ENCODE measurements at places on chromosomes 7 and 10.
A peak's percentile ranks its signal among the peaks of the same experiment; 100 is the strongest.

- peak; percentile 40 for DNase-seq
These were observed 56.3 kb upstream of the BMPER start for GRCh38 chr7:33849004-33849403.

GRCh38 chr10:95445837-95446486 is 115.2 kb downstream of the SORBS1 start:
- peak; percentile 84 for DNase-seq

DNA sequence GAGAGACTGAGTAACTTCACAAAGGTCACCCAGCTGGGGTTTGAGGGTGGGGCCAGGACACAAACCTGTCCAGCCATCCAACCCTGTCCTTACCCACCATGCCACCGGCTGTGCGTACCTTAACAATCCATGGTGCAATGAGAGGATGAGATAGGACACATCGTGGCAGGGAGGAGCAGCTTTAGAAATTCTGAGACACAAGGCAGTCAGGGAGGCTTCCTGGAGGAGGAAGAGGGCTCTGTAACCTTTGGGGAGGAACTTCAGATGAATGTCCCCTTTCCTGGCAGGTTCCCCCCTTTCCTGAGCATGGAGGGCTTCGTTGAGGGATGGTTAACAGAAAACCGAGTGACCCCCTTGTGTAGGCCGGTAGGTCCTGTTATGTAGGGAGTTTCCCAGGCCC is 35.6 kb upstream of the SLC29A3 start:
- DNase-seq: no peak

DNA sequence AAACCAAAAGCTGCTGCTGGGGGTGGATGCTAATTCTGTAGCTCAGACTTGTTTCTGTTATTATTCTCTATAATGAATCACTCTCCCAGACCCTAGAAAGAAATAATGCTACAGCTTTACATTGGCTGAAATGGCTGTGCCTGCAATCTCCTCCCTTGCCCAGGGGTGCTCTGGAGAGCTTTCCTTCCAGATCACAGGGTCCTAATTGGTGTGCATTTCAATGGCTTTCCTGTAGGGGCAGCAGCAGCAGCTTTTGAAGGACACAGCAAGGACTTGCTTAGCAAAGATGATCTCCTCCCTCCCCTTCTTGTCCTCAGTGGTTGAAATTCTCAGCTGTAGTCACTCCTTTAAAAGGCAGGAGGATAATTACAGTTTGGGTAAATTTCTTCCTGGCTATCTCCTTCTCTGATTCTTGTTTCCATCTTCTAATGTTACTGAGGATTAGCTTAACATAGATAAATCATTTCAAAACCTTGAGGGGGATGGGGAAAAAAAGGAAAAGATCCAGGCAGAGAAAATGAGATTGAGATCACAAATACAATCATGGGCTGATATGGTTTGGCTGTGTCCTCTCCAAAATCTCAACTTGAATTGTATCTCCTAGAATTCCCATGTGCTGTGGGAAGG is 120.2 kb upstream of the CTTNBP2 start:
- DNase-seq: peak; percentile 7

DNA sequence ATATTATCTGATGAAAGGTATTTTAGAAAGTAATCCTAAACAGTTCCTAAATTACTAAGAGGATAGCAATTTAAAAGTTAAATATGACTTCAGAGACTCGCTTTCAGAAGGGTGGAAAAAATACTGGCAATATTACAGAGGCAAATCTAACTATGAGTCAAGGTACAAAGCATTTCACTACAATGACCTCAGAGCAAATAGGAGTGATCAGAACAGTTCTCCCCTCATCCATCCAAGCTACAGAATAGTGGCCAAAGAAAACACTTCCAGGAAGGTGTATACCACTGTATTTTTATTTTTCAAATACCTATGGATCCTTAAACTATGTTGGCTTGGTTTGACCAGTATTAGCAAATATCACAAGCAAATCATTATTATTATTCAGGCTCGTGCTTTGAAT is 112.8 kb upstream of the ODAD2 start:
- DNase-seq: peak; percentile 15

GRCh38 chr10:47339759-47340607 is 8.2 kb upstream of the RBP3 start:
- DNase-seq: no peak

- no peak for DNase-seq
These were observed 8.9 kb downstream of the SFTPD start for GRCh38 chr10:79939969-79940368.

DNA sequence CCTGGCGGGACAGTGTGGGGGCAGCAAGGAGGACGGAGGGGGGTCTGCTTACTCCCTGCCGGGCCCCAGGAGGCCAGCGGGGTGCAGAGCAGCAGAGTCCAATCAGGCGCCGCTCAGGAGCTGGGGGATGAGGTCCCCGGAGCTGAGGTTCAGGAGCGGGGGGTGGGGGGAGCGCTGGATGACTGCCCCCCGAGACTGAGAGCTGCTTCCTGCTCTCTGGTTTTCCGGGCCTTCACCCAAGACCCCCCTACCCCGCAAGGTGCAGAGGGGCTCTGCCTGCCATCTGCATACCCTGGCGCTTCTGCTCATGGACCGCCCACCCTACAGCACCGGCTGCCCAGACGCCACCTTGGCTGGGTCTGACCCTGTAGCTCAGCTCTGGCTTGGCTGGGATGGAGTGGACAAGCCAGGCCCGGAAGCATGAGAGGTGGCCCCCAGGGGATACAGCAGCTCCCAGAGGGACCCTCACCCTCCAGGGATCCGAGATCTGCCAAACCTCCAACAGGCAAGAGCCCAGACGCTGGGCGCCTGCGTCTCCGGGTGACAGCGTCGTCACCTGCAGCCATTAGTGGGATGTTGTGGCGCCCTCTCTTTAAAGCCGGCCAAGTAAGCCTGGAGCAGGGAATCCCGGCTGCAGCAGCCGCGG is 930 bp downstream of the KNDC1 start:
- DNase-seq: no peak

- DNase-seq: no peak
These were observed 34.0 kb downstream of the MYO1G start for GRCh38 chr7:44944821-44945220.

GRCh38 chr7:130899071-130899560 is 165.1 kb upstream of the KLF14 start:
- DNase-seq: no peak

DNA sequence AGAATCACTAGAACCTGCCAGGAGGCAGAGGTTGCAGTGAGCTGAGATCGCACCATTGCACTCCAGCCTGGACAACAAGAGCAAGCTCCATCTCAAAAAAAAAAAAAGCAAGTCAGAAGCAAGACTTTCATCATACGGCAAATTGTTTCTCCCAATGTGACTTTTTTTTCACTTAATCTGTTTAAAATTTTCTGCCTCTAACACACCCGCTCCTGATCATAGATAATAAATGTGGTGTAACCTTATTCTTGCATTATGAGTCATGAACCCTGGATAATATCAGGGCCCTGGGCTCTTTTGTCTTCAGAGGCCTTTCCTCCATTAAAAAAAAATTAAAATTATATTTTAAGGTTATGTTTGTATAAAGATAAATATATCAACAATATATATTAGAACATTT is 111.4 kb upstream of the JCAD start:
- peak; percentile 63 for DNase-seq

DNA sequence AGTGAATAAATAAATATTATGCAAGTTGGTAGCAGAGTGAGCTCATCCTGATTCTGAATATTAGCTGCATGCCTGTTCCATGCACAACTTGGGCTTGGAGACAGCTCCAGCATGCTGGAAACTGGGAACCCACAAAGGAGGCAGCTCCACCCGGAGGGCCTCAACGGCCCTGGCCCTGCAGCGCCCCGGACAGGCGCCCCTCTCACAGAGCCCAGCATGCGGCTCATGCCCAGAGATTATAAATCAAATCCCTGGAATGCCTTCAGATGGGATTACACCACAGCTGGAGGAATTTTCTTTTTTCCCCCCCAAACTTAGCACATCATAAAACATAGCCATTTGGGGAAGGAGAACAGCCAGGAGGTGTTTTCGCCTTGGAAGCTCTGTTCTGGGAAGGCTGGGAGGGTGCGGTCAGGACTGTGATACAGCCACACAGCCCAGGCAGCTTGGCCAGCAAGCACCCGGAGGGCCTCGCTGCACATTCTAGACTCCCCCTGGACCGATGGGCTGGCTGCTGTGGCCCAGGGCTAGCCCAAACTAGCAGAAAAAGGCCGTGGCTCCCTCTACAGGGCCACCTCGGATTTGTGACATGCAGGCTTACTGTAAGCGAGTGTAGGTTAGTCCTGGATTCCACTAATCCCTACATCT is 102.4 kb downstream of the PTPN20 start:
- DNase-seq: no peak

GRCh38 chr7:11833431-11833830 is 1.4 kb upstream of the THSD7A start:
- no peak for DNase-seq

DNA sequence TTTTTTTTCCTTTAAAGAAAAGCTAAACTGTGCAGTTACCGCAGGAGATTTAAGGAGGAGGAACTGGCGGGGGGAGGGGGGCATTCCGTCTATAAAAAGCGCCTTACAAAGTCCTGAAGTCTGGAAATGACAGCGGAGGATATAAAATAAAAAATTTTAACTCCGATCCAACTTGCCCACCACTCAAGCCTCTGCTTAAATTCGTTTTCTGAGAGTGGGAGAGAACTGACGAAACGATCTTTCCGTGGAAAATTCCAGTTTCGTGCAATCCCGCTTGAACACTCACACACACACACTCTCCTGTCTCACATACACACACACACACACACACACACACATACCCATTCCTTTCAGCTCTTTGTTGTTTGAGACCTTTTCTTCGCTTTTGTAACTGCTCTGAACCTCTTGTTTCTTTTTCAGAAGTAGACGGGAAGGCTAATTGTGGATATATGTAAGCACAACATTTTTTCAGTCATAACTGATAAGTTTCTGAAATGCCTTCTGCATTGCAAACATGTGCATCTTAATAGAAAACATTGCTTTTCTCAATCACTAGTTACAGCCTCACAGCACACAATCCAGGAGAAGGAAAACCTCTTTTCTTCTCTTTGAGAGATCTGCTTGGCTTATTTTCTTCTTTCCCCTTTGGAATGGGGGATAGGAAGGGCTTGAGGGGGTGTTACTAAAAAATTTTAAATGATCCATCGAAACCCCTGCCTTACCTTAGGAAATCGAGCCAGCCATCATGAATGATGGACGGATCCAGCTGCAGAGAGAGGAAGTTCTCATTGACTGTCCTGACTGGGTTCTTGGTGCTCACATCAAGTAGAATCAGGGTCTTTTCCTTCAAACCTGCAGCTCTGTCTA is 628 bp downstream of the HPSE2 start:
- peak; percentile 17 for DNase-seq

- DNase-seq: no peak
These were observed 183.1 kb downstream of the CTTNBP2 start for GRCh38 chr7:117690147-117690546.

DNA sequence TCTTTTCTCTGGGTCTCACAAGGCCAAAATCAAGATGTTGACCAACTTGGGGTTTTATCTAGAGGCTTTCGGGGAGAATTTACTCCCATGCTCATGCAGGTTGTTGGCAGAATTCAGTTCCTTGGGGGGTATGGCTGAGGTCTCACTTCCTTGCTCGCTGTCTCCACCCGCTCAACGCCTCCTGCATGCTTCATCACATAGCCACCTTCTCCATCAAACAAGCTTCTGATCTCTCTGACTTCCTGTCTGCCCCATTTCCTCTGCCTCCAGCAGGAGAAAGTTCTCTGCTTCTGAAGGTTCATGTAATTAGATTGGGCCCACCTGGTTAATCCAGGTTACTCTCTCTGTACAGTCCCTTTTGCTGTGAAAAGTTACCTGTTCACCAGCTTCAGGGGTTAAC is 179.1 kb upstream of the FZD1 start:
- DNase-seq: no peak

Data from fibroblast of skin of scalp (primary cell).